CD8-positive, alpha-beta T cell (primary cell): ENCODE measurements at places on chromosomes 6 and 20.

DNA sequence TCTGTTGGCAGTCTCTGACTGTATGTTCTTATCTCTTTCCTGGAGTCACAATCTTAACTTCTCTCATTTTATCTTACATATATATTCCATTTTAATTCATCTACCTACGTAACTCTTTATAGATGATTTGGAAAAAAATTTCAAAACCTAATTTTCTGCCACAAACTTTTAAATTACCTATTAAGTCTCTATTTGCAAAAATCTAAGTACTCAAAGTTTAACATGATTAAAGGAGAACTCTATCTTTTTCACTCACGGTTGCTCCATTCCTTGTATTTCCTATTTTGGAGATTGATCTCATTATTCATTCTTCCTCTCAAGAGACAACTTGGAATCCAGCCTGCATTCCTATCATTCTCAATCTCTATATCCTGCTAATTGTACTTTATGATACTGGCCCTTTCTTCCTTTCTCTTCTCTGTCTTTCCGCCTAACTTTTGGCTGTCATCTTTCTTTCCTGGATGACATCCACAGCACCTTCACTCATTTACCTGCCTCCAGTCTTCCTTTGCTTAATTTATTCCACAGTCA lies 1071.1 kb upstream of the CITED2 start:
- no peak for DNase-seq

DNA sequence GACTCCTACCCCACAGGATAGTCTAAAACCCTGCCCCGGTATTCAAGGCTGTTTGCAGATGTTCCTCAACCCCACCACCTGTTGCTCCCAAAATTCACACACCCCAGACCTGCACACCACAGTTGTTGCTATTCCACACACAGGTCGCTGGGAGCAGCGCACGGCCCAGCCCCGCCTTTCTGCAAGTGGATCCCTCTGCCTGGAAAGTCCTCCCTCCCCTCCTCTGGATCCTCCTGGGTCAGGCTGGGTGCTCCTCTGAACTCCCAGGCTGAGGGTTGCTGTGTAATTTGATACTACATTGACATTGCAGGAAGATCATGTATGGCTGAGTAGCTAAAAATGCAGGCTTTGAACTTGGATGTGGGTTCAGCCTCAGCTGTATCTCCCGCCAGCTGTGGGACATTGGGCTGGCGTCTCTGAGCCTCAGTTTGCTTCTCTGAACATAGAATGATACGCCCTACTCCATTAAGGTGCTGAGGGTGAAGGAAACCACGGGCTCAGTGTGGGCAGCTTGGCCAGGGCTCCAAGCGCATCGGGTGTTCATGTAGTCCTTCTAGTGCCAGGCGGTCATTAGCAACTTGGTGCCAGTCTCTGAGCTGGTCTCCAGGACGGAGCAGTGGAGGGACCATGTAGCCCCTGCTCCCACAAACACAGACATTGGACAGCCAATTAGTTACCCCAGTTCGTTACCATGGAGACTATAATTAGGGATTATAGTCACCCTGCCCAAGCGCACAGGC lies 13.9 kb upstream of the CCN5 start:
- no peak for DNase-seq

DNA sequence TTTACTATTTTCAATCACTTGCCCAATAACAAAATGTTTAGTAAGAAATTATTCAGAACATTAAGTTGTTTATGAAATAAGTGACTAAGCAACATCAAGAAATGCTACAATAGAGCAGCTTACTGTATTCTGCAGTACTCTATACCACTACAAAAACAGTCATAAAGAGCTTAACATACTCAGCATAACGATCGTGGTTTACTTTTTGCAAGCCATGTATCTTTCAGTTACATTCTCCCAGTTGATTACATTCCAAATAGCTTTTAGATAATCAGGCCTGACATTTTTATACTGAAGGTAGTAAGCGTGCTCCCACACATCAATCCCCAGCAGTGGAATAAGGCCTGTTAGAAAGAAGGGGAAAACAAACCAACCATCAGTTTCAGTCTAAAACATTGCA lies 10.7 kb downstream of the SOD2 start:
- DNase-seq: no peak

GRCh38 chr6:149454346-149454848 lies 30.4 kb downstream of the ZC3H12D start:
- DNase-seq: no peak

- DNase-seq: no peak
These were observed 71.5 kb upstream of the B3GAT2 start for GRCh38 chr6:71028236-71028876.

GRCh38 chr6:124999105-124999764 lies 37.0 kb downstream of the RNF217 start:
- no peak for DNase-seq

GRCh38 chr20:25310921-25311728 lies 63.2 kb downstream of the PYGB start:
- DNase-seq: no peak

GRCh38 chr20:11267131-11267761 lies 593.4 kb upstream of the JAG1 start:
- DNase-seq: no peak
